ENCODE measurements at places on chromosomes 7 and 10. TPM values are rescaled to one million over a fixed set of nuclear protein-coding genes. Genes with fewer than 3 reads are reported as not detected.

The TMEM130 gene
- total RNA-seq: 1.9 TPM

The PLA2G12B gene
- total RNA-seq: not detected

GRCh38 chr10:83917537-83918506, 221.5 kb upstream of the GHITM start:
- DNase-seq: peak; percentile 64

- no peak for DNase-seq
Measured at GRCh38 chr10:101485681-101486554, 102.1 kb downstream of the POLL start.

- no peak for DNase-seq
Measured at GRCh38 chr10:119852822-119853221, 19.8 kb downstream of the MCMBP start.

GRCh38 chr7:80823057-80823456, 95.8 kb downstream of the SEMA3C start:
- no peak for DNase-seq

The RPP38 gene
- 20.1 TPM for total RNA-seq
